Stimulated activated CD4-positive, alpha-beta T cell treated with anti-CD3 and anti-CD28 coated beads, Interleukin-15, amount 100 ng/mL, for 1 hour (primary cell): ENCODE measurements at places on chromosomes 2 and 18.

GRCh38 chr2:226661789-226662545 is 137.7 kb downstream of the IRS1 start:
- no peak for DNase-seq

- DNase-seq = no peak
Measured at GRCh38 chr2:101185656-101186055, 34.5 kb upstream of the TBC1D8 start.

- no peak for DNase-seq
Measured at GRCh38 chr2:103809415-103809814, 1044.5 kb upstream of the POU3F3 start.

DNA sequence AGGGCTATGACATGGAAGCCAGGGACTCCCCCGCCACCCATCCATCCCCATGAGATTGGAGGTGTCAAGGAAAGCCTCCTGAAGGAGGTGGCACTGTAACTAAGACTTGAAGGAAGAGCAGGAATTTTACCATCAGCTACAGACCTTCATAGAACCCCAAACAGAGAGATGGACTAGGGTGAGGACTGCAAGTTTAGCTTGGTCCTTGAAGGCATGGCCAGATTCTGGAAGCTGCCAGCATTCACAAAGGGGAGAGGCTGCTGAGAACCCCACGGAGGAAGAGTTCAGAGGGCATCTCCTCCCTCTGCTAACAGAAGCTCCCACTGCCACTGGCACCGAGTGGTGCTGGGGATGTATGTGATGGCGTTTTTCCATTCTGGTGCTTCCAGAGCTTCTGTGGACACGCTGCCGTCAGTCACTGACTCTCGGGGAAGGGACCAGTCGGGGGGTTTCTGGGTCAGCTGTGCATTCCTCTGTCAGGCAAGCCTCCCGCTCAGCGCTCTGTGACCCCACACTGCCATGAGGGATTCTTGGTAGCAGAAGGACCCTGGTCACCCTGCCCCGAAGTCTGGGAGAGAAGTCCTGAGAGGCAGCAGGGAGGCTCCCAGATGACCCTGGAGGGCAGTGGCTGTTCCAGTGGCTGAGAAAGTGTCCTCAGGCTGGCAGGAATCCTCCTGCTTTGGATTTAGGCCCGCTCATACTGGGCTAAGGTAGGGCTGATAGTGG is 18.1 kb downstream of the TMEM185B start:
- DNase-seq = no peak

DNA sequence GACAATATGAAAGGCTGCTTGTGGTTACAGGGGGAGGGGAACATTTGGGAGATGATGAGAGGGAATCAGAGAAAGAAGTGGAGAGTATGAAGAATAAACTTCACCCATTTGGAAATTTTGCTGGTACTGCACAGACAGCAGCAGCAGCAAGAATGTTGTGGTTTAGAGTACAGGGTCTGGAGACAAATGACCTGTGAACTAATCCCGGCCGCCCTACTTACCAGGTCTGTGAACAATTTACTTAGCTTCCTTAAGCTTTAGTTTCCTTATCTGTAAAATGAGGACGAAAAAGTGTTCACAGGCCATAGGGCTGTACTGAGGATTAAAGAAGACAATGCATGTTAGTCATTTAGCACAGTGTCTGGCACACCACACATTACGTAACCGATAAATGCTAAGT is 685.4 kb upstream of the CELF4 start:
- no peak for DNase-seq

DNA sequence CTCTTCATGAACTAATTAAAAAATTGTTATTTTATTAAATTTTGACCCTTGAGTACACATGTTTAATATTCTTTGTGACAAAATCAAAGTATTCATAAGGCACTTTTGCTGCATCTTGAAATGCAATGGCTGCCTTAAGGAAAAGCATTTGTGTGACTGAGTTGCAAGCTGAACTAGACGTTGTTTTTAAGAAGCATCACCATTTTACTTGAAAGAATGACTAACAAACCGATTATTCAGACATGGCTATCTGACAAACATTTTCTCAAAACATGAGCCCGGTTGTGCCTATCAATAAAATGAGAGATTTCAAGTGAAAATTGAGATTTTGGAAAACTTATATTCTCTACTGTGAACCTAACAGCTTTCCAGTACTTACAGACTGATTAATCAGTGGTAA is 2.8 kb downstream of the GCFC2 start:
- DNase-seq = no peak

- DNase-seq = no peak
Measured at GRCh38 chr2:106695919-106696318, 190.0 kb downstream of the ST6GAL2 start.

GRCh38 chr2:241017228-241017940 is 19.0 kb downstream of the SNED1 start:
- DNase-seq = no peak

DNA sequence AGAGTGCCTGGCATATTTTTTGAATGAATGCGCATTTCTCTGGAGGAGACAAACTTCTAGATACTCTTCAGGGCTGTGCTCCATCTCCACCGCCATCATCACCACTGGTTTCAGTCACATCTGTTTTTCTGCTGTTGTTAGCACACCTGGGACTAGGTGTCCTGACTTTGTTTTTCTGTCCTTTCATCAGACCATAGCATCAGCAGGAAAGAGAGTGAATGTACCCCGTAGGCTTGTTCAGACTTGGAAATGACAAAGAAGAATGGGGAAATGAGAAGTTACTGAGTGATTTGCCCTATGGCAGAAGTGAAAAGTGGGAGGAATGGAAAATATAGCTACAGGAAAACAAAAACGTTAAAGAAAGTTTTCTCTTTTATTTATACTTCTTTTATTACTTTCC is 965.2 kb upstream of the FANCL start:
- DNase-seq = no peak

DNA sequence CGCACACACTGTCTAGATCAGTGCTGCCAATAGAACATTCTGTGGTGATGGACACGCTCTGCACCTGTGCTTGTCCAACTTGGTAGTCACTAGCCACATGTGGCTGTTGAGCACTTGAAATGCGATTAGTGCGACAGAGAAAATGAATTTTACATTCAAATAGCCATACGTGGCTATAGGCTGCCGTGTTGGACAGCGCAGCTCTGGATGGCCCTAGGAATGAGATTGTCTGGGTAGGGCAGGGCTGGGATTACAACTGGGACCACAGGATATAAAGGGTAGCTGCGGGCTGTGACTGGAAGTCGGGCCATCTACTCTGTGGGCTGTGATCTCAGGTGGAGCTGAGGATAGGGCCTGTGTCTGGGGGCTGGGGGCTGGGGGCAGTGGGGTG is 5.2 kb downstream of the ASIC4 start:
- no peak for DNase-seq

GRCh38 chr2:159399716-159400415 is 113.4 kb upstream of the WDSUB1 start:
- no peak for DNase-seq

DNA sequence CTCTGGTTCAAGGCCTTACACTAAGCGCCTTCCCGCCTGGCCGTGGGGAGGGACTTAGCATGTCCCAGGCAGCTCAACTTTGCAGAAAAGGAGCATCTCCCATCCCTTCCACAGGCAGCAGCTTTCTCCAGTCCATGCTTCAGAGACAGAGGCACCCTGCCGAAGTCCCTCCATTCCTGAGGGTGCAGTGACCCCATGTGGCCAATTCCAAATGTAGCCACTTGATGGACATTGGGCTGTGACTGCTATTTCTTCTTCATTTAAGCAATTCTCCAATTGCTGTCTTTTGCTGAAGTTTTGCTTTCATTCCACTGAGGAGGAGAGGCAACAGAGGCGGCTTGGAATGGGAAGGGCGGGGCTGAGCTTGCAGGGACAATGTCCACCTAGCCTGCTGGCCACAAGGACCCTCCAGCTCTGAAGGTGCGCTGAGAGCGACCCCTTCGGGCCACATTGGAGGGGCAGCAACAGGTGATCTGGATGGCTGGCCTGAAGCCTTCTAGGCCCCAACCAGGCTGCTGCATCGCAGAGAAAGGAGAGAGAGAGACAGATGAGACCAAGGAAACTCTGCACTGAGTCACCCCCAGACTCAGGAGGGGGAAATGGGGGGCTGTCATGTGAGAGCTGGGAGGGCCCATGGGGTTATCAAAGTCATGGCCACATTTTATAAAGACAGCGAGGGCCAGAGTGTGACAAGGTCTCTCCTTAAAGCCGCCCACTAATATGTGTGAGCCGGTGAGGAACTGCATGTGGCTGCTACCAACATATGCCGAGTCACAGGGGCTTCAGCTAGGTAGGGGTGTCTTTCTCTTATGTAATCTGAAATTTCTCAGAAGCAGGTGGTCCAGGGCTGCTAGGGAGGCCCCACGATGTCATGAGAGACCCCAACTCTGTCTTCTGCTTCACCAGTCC is 61.3 kb downstream of the LONRF2 start:
- no peak for DNase-seq

- no peak for DNase-seq
Measured at GRCh38 chr2:69113627-69114026, 100.6 kb downstream of the ANTXR1 start.

DNA sequence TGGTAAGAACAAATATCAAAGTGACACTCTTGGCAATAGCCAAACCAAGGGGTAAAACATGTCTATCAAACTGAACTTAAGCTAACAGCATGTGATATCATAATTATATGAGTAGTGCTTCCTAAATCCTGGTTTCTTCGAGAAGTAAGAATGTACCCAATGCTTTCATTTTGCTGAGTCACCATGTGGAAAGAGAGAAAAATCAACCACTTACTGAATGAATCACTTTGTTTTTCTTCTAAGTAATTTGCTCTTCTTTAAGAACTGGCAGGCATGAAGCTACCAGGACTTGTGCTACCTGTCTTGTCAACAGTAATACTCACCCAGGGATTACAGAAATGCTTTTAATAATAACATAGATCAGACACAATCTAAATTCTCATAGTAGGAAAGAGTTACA is 19.0 kb upstream of the DUSP19 start:
- DNase-seq = no peak

GRCh38 chr2:186696290-186696689 is 2.4 kb downstream of the FAM171B start:
- DNase-seq = no peak

DNA sequence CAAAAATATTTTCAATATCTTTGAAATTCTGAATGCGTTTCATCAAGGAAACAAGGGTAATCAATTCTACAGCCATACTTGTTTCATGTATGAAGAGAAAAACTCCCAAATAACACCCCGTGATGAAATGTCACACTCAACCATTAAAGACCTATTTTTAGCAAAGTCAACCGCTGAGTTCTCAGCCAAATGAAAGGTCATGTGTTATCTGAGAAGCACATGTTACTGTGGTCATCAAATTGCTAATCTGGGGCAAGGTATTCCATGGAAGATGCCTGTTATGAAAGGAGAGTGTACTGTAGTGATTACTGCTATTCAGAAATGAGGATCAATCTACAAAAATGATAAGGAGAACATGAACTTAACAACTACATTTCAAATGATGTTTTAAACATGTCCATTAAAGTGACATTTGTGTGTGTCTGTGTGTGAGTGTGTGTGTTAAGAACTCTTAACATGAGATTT is 126.7 kb downstream of the BCL2 start:
- no peak for DNase-seq

DNA sequence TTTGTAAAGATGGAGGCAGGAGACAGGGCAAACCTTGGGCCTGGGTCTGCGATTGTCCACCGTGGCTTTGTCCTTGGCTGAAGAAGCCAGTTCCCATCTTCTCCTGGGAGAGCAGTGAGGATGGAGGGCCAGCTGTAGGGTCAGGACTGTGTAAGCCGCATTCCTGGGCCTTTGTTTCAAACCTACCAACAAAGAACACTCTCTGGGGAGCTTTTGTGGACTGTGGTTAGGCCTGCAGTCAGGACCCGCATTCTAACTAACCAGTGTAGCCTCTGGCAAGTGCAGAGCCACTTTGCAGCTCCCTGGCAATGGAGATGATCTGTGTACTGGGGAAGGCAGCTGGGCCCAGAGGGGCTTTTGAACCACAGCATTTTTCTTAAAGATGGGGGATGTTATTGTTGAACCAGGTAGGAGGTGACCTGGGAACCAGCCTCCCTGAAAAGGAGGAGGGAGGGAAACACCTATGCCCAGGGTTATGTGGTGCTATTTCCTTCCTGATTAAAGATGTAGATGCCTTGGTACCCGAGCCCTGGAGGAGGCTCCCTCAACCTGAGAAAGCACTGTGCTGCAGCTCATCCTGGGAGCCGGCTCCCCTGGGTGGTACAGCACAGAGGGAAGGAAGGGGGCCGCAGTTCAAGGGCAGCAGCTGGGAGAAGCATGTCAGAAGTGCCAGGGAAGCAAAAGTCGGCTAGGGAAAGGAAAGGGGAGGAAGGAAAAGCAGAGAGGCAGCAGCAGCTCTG is 12.7 kb upstream of the SMAD4 start:
- no peak for DNase-seq

- DNase-seq = no peak
Measured at GRCh38 chr2:64359892-64360657, 93.9 kb upstream of the LGALSL start.

GRCh38 chr2:118371515-118371914 is 283.2 kb downstream of the INSIG2 start:
- DNase-seq = no peak

GRCh38 chr2:66414896-66415295 is 20.0 kb upstream of the MEIS1 start:
- DNase-seq = no peak

DNA sequence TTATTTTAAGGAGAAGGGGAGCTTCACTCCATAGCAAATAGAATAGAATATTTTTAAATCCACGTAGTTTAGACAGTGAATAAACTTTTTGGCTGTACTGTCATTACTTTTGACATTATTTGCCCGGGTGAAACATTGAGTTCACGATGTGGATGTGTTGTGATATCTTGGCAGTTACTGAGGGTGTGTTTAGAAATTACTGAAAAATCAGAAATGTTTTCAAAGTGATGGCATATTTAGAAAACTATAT is 769 bp upstream of the FAM98A start:
- DNase-seq = no peak

DNA sequence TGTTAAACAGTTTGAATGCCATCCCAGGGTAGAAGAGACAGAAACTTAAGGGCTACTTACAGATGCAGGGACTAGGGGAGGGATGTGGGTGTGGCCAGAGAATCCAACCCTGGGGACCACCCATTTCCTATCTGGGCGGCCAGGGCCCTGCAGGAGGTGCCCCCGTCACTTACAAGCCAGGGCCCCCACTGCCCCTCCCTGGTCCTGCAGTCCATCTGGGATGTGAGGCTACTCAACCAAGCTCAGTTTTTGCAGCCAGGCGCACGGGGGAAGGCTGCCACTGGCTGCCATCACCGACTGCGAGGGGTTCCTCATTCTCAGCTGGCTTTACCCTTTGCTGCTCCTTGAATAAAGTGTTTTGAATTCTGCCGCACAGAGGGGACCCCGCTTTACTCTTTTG is 42.1 kb downstream of the RRM2 start:
- DNase-seq = no peak

DNA sequence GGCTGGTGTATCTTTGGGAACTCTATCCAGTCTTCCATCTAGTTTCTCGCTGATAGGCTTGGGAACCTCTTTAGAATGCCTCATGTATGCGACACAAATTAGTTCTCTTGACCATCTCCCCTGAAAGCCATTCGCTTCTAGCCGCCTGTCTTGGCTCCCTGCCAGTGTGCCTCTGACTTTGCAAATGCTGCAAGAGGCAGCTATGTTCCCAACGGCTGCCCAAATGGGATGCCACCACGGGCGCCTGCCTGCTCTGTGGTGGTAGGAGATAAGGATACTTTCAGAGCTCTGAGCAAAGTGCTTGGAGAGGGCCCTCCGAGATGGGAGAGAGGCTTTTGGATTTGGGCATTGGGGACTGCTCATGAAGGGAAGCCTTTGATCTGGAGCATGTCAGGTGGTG is 77.7 kb upstream of the IGFBP5 start:
- no peak for DNase-seq
